ENCODE measurements at places on chromosomes 7 and 10.
A peak's percentile ranks its signal among the peaks of the same experiment; 100 is the strongest.

DNA sequence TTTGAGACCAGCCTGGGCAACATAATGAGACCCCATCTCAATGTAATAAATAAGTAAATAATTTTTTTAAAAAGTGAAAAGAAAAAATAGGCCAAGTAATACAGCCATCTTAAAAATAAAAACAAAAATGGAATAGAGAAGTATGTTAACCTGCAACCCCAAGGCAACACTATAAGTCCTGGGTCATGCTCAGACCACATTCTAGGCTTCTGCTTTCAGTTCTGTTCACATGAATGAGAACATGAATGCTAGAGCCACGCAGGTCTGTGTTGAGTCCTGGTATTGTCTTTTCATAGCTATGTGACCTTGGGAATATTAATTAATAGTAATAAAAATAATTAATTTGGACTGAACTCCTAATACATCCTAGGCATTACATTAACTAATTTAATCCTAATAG, 284.0 kb downstream of the AUTS2 start:
- no peak for DNase-seq

GRCh38 chr10:6171881-6172695, 30.6 kb upstream of the PFKFB3 start:
- no peak for DNase-seq

- DNase-seq = no peak
Observed at GRCh38 chr7:42854571-42855118, 57.2 kb downstream of the C7orf25 start.

DNA sequence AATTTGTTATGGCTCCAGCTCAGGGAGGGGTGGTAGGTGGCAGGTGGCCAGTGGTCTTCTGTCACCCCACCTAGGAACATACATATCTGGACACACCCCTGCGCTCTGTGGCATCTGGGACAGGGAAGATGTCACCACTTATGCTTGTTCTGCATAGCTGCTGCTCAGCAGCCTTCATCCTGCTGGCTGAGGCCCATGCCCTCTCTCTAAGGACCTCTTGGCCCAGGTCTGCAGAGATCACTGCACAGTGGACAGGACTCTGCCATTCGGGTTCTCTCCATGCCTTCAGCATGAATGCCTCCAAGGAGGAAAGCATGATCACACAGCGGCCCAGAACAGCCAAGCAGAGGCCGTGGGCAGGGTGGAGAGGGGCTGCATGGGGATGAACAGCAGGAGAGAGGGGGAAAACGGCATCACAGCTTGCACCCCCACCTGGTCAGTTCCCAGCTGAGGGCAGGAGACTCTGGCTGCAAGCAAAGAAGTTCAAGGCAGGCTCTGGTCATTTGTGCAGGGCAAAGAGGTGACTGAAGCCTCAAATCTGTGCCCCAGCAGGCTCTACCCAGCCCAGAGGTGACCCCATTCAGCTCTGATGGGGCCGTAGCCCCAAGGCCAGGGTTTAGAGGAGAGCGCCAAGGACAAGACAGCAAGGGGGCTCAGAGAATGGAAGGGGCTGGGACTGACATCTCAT, 47.8 kb upstream of the GDF10 start:
- no peak for DNase-seq

DNA sequence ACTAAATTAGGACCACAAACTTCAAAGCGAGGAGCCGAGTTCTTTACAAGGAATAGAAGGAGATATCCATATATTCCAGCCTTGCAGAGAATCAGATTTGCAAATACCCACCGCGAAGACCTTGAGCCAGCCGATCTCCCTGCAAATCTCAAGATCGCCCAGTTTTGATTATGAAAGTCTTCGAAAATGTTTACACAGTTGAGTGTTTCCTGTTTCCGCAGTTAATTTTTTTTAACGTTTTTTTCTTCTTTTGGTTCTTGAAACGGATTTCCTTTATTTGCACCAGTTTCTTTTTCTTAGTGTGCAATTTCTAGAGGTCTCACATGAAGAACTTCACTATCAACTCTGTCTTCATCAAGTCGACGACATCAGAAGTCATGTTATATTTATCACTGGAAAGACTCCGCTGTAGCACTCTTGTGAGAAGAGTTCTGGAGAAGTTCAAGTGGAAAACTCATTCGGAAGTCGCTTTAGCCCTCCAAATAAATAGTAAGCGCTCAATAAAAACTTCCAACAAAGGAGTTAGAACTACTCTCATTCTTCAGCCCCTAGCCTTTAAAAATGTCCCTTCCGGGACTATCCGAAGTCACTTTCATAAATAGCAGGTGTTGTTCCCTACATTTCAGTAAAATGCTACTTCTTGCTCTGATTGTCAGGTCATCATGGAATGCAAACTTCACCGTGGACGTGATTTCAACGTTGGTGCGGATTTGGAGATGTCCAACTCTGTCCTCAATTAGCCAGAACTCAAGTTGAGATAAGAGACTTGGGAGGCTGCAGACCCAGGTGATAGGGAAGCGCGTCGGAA, 11.9 kb upstream of the SPAG6 start:
- DNase-seq = no peak

- DNase-seq = no peak
Observed at GRCh38 chr7:150338166-150338829, 3.1 kb downstream of the RARRES2 start.

DNA sequence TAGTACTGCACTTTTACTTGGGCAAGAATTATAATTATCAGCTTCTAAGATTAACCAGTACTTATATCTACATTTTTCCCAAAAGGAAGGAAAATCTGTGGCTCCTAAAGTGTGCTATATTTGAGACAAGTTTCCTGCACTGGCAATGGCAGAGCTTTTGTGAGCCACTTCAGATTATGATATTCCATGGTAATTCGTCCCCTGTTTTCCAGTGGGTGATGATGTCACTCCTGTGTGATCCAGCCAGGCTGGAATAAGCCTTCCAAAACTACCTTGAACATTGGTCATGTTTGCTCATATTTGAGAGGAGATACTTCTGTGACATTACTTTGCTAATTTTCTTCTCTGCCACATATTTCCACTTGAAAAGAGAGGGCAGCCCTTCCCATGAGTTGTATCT, 302.1 kb downstream of the MDFIC start:
- no peak for DNase-seq

DNA sequence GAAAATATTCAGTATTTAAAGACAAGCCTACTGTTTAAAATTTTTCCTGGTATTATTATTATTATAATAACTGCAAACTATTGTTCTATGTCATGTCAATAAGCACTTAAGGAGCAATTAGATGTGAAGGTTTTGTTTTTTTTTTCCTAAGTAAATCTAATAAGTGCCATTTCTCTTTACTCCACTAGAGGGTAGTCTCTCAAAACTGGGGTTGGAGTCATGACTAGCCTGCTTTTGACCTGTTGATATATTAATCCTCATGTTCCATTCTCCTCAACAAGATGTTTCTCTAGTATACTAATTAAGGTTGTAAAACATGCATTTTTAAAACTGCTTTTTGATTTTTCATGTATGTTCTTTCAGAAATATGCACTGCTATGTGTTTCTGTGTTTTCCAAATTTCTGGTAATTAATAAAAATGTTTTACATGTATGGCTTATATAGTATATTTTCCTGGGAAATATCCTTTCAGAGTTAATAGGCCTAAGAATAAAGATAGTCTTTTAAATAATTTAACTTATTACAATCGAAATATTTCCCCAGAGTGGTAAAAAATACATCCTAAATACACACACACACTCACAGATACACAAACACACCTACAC, 1.0 kb upstream of the LRRN3 start:
- DNase-seq = no peak

GRCh38 chr10:48507494-48507893, 97.4 kb downstream of the ARHGAP22 start:
- DNase-seq = no peak

GRCh38 chr10:7577579-7577978, 89.2 kb downstream of the ITIH5 start:
- no peak for DNase-seq

DNA sequence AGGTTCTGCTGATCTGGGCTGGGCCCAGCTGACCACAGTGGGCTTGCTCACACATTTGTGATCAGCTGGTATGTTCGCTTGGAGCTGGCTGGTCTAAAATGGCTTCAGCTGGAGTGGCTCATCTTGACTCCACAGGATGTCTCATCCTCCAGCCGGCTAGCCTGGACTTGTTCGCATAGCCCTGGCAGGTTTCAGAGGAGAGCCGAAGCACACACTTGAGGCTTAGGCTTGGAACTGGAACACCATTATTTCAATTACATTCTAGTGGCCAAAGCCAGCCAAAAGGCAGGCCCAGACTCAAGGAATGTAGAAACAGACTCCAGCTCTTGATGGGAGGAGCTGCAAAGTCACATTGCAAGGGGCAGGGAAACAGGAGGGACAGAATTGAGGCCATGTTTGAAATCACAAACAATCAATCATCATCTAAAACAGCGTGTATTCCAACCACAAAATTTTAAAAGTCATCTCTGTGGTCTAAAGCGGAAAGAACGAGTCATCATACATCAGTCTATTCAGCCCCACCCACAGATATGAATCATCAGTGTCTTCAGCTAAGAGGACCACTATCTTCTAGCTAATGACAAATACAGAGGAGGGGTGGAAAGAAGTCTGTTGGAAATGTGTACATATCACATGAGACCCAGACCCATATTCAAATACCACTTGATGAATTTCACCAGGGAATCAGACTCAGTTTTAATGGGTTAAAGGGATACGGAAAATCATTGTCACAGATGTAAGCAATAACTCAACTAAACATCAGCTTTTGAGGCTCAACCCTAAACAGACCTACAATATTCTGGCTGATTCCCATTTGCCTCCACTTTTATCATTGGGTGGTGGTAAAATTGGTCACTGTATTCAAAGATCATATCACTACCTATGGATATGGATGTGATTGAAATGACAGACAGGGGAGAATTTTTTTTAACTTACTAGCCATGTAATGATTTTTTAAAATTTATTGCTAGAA, 139.0 kb upstream of the MKLN1 start:
- DNase-seq = peak; percentile 43

DNA sequence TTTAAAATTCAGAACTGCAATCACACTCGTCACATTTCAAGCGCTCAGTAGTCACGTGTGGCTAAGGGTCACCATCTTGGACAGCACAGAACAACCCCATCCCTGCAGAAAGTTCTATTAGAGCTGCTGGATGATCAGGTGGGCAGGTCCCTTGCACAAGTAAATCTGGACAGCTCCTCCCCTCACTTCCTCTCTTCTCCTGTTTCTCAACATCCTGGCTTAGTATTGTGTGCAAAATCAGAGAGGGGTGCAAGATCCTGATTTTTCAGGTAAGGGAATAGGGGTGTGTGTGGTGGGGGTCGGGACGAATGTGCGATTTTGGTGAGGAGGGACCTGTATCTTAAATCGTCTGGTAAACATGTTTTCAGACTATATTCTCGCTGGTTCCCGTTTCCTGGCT, at the start of gene GIMAP4:
Gene GIMAP4 (plus strand): TSS at position 222 of the 400 bp plus-strand sequence. CDS start 2,512 bp downstream, outside the sequence.
- DNase-seq = no peak

DNA sequence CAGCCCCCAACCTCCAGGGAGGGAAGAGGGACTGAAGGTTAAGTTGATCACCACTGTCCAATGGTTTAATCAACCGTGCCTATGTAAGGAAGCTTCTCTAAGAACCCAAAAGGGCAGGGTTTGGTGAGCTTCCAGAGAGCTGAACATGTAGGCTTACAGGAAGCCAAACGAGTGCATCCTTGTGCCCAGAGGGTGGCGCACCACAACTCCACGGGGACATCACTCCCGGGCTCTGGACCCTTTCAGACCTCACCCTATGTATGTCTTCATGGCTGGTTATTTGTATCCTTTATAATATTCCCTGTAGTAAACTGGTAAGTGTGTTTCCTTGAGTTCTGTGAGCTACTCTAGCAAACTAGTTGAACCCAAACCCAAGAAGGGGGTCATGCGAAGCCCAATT, 11.5 kb upstream of the NFKB2 start:
- DNase-seq = peak; percentile 10

DNA sequence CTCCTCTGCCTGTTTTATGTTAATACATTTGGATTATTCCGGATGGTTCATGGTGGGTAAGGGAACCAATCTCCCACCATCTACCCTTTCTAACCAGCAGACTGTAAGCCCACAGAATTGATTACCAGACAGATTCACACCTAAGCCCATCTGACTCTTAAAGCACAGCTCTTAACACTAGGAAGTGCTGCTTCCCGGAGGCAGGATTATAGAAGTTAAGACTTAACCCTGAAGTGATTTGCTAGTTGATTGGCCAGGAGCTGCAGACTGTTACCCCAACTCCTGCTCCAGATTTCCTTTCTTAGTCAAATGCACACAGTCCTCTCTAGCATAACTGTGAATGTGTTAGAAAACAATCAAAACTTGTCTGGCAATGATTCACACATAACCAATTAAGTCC, 221.7 kb downstream of the CDK14 start:
- DNase-seq = no peak

DNA sequence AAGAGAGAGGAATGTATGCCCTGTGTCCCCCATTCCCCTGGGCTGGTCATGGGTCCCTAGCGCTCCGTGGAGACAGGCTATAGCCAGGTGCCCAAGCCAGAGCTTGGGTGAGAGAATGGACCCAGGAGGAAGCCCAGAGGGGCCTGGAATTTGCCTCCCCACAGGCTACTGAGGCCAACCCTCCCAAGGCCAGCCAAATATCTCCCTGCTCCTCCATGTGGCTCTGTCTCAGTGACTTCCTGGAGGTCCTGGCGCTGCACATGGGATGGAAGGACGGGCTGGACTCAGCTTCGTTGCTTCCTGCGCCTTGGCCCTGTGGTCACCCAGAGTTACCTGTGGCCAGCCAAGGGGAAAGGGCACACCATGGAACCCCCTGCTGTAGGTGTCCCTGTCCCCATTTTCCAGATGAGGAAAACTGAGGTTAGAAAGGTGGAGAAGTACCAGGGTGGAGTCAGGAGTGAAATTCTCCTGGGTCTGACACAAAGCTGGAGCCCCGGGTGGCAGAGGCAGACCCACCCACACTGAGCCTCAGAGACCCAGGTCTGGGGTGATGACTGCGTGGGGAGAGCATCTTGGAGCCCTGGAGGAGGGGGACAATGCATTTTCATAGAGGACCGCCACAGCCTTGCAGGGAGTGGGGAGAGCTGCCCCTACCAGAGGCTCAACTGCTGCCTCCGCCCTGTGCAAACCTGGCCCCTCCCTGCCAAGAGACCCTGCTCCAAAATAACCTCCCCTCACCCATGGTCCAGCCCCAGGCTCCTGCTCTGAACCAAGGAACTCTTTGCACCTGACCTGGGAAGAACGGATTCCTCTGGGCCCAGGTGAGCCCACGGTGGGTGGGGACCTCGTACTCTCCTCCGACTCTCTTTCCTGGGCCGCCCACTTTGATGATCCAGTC, 42.6 kb downstream of the TMEM270 start:
- no peak for DNase-seq

- DNase-seq = no peak
Observed at GRCh38 chr10:73416571-73416970, 2.7 kb upstream of the ANXA7 start.

GRCh38 chr10:126218778-126219649, 169.3 kb downstream of the ADAM12 start:
- no peak for DNase-seq

- DNase-seq = no peak
Observed at GRCh38 chr10:12418725-12419261, 69.4 kb downstream of the CAMK1D start.
